Fibroblast of skin of right biceps (primary cell): ENCODE measurements at places on chromosomes 6 and 20.

- DNase-seq = no peak
These were observed 14.8 kb downstream of the APMAP start for GRCh38 chr20:24977797-24978196.

DNA sequence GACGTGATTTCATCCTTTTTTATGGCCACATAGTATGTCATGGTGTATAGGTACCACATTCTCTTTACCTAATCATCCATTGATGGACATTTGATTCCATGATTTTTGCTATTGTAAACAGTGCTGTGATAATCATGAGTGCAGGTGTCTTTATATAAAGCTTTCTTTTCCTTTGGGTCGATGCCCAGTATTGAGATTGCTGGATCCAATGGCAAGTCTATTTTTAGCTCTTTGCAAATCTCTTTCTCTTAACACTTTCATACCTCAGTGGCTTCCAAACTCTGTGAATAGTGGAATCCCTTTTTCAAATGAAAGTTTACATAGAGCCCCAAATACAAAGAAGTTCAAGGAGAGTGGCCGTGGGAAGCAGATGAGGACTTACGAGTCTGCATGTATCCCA is 105.8 kb upstream of the SPTLC3 start:
- DNase-seq = no peak

DNA sequence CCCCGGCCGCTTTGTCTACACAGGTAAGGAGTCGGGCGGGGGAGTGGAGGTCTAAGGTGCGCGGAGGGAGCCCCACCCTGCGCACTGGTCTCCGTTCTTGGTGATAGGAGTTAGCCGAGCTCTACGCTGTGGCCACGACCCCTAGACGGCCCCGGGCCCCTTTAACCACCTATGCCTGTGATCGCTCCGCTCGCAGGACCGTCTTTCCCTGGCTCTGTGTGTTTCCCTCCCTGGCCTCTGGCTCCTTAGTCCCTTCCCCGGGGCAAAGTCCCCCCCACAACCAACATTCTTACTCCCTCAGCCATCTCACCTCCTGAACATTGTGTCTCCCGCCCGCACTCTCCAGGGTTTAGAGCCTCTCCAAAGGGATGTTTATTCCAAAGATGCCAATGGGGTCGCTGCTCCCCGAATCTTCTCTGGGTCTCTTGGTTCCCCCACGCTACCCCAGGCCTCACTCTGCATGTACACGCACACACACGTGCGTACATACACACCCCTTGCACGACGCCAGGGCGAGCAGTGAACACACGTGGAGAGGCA is 50.4 kb downstream of the CPXM1 start:
- no peak for DNase-seq

GRCh38 chr20:46838011-46838410 is 56.6 kb upstream of the EYA2 start:
- no peak for DNase-seq

DNA sequence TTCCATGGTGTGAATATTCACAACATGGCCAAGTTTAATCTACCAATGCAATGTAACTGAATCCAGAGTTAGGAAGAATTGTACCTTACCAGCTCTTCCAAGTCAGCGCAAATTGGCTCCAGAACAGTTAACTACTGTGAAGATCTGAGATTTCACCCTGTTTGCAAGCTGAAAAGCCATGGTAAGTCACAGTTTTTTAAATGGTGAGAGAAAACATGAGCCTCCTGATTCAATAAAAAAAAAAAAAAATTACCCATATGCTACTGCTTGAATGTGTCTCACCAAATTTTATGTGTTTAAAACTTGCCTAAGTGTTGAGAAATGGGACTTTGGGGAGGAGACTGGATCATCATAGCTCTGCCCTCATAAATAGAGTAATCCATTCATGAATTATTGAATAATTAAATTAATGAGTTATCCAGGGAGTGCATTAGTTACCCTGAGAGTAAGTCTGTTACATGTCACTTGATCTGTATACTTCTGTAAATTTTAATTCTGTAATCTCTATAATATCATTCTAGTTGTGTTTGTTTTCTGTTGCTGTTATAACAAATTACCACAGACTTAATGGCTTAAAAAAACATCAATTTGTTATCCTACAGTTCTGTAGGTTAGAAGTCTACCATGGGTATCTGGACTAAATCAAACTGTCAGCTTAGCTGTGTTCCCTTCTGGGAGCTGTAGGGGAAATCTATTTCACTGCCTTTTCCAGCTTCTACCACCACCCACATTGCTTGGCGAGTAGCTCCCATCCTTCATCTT is 1355.9 kb downstream of the GRIK2 start:
- DNase-seq = no peak

- no peak for DNase-seq
These were observed 5.1 kb downstream of the KIAA1755 start for GRCh38 chr20:38255393-38255792.
